ENCODE measurements at places on chromosomes 16 and 17.

DNA sequence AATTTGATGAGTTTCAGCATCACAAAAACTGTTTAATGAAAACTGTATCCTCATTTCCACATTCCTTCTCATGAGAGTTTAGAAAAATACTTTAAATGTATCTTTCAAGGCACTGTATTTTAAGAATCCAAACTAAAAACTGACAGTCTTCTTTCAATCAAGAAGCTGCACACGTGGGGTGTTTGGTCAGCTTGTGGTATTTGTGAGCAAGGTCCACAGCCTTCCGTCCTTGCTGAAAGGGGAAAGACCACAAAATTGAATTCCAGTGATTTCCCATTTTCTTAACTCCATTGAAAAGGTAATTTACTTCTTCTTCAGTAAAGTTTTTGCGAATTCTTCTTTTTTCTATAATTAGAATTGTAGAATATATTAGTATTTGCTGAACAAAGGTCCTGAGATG is 3.4 kb upstream of the DYNC1LI2 start:
- no peak for DNase-seq

DNA sequence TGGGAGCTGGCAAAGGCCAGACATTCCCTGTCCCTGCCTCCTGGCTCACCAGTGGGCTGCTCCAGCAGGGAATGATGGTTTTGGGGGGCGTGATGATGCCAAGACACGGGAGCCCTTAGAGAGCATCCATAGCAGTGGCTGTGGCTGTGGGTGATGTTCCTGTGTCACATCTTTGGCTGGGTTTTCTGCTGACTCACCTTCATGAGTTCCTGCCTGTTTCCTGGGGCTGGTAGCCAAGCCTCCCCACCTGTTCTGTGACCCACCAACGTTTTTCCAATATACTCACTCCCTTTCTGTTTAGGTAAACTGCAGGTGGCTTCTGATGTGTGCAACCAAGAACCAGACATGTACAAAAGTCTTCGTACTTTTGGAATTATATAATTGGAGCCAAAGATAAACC is 16.5 kb upstream of the NF1 start:
- DNase-seq, result no peak

GRCh38 chr16:75010427-75010826 is 11.6 kb downstream of the ZNRF1 start:
- DNase-seq, result no peak

DNA sequence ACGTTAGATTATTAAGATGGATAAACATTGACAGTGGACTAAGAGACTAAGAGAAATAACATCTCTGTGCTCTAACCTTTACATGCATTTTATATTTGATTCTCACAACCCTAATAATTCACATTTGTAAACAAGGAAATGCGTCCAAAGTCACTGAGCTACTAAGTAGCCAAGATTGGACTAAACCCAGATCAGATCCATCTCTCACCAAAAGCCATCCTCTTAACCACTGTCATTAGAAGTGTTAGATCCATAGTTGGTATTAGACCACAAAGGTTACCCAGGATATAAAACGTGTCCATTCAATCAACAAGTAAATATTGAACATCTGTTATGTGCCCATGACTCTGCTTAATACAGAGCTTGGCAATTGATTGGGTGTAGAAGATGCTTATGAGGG is 5.2 kb downstream of the HSD17B2 start:
- DNase-seq, result no peak

GRCh38 chr17:59010026-59010425 is 96.7 kb downstream of the TRIM37 start:
- DNase-seq, result no peak

DNA sequence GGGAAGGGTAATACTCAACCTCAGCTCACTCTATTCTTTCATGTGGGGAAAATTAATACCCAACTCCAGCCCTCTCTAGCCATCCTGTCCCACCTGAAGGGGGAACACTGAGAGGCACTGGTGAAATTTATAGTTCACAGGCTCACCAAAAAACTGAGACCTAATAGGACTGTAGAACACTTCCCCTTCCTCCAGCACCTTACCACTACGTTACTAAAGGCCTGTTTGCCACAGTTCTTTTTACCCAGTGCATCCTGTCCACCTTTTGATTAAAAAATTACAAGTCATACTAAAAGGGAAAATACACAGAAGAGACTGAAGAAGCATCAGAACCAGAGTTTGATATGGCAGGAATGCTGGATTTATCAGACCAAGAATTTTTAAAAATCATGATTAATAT is 26.0 kb downstream of the DHRS7B start:
- DNase-seq, result no peak

GRCh38 chr17:48567209-48567608 is 10.9 kb downstream of the HOXB4 start:
- no peak for DNase-seq

- no peak for DNase-seq
Observed at GRCh38 chr17:56510554-56511342, 82.8 kb upstream of the NOG start.

DNA sequence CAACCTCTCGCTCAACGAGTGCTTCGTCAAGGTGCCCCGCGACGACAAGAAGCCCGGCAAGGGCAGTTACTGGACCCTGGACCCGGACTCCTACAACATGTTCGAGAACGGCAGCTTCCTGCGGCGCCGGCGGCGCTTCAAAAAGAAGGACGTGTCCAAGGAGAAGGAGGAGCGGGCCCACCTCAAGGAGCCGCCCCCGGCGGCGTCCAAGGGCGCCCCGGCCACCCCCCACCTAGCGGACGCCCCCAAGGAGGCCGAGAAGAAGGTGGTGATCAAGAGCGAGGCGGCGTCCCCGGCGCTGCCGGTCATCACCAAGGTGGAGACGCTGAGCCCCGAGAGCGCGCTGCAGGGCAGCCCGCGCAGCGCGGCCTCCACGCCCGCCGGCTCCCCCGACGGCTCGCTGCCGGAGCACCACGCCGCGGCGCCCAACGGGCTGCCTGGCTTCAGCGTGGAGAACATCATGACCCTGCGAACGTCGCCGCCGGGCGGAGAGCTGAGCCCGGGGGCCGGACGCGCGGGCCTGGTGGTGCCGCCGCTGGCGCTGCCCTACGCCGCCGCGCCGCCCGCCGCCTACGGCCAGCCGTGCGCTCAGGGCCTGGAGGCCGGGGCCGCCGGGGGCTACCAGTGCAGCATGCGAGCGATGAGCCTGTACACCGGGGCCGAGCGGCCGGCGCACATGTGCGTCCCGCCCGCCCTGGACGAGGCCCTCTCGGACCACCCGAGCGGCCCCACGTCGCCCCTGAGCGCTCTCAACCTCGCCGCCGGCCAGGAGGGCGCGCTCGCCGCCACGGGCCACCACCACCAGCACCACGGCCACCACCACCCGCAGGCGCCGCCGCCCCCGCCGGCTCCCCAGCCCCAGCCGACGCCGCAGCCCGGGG is 1.3 kb downstream of the FOXC2 start:
- no peak for DNase-seq

GRCh38 chr17:31398381-31399311 is 7.2 kb downstream of the RAB11FIP4 start:
- DNase-seq, result no peak

DNA sequence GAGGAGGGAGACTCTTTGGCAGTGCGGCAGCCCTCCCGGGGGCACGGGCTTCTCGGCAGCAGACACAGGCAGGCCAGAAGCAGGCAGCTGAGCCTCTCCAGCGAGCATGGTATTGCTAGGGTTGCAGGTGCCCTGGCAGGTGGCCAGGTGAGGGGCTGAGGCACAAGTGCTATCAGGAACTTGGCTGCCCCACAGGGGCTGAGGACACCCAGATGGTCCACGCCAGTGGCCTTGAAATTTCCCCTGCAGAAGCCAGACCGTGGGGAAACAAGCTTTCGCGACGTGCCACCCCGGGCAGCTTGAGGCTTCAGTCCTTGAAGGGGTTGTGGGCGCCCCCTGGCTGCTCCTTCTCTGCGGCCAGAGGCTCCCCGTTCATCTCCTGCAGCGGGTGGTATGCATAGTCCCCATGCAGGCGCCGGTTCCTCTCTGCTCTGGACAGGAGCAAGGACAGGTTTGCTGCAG is 8.5 kb downstream of the NAGPA start:
- DNase-seq, result no peak

DNA sequence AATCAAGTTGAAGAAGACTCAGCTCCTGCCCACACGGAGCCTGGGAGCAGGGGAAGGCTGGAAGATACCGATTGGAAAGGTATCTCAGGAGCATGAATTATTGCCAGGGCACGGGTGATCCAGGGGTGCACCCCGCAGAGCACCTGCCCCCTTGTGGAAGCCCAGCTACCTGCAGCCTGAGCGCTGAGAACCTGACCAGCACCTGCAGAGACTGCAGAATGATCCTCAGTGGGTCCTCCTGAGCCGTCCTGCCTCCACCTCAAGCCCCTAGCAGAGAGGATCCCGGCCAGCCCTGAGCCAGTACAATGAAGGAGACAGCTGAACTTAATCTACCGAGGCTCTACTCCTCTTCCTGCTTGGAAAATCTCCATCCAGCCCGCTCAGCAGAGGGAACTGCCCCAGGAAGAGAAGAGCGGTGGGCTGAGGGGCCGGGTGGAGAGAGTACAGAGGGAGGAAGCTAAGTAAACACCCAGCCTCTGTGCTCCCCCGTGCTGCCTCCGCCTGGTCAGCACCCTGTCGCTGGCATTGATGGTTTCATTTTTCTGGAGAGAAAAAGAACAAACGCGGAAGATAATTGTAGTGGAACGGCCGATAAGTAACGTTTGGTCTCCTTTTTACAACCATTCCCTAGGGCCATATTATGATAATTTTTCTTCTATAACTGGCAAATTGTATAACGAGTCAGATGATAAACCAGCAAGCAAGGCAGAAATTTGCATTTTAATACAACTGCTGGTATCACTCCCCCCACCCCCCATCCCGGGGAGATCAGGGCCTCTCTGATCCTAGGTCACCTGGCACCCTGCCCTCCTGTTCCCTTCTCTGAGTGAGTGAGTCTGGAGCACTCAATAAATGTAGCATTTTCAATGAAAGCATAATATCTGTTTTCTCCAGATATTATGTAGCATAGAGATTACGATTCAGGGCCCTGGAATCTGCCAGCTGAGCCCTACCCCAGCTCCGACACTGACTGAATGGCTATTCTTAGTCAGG is 204.5 kb upstream of the RPL38 start:
- peak; percentile 10 for DNase-seq

DNA sequence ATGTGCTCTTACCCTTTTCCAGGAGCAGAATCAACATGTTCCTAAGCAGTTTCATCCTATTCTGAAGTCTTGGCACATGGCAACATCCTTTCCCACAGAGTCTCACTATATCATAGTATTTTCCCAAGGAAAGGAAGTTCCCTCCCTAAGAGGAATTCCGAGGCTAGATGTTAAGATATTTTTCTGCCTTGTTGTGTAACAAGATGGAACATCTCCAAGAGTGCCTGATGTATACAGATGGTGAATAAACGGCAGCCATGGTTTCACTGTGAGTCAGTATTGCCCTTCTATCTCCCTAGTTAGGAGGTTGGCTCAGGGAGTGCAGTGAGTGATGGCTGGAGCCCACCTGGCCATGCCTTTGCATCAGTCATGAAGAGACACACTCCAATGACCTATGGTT is 48.2 kb downstream of the SPACA3 start:
- DNase-seq, result no peak

DNA sequence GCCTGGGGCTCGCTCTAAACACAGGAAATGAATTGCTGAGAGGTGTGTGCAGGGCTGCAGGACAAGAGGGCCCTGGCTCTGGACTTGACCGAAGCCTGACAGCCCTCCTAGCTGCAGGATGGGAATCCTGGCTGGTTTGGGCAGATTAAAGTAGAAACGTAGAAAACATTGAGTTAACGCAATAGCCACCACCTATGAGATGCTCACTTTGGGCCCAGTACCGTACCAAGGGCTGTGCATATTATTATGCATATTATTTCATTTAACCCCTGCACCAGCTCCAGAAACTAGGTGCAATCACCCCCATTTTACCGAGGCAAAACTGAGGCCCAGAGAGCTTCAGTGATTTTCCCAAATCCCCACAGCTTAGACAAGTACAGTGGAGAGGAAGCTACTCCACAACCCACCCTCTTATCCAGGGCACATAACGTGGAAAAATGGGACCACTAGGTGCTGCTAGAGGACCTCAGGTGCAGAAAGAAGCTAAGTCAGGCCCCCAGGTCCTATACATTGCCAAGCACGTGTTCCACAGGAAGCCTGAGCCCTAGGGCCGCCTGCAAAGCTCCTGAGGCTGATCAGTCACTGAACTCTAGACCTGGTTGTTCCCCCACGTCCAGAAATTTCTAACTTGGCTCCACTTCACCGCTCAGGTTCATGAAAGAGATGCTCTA is 79.2 kb downstream of the MYH11 start:
- DNase-seq, result no peak

DNA sequence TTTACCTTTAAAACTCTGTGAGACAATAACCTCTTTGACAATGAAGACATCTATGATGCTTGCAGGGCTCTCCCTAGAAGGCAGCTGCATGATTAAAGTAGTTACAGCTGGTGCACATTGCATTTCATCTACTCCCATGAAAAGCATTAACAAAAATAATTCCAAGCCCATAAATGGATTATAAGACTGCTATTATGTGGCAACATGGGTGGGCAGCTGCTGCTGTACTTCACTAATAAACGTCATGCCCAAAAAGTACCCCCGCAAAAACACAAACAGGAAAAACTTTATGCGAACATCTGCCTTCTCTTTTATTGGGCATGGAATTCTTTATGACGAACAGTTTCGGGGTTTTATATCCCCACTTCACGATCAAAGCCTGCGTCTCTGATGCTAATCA is 224.9 kb downstream of the CA10 start:
- no peak for DNase-seq

DNA sequence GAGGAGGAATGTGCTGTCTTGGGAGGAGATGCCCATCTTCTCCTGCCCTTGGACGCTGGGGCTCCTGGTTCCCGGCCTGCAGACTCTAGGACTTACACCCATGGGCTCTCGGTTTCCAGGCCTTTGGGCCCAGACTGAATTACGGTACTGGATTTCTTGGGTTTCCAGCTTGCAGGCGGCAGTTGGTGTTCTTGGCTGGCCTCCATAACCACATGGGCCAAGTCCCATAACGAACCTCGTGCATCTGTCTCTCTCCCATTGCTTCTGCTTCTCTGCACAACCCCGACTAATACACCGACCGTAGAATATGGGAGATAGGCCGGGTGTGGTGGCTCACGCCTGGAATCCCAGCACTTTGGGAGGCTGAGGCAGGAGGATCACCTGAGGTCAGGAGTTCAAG is 162.6 kb downstream of the SDK2 start:
- DNase-seq, result no peak

DNA sequence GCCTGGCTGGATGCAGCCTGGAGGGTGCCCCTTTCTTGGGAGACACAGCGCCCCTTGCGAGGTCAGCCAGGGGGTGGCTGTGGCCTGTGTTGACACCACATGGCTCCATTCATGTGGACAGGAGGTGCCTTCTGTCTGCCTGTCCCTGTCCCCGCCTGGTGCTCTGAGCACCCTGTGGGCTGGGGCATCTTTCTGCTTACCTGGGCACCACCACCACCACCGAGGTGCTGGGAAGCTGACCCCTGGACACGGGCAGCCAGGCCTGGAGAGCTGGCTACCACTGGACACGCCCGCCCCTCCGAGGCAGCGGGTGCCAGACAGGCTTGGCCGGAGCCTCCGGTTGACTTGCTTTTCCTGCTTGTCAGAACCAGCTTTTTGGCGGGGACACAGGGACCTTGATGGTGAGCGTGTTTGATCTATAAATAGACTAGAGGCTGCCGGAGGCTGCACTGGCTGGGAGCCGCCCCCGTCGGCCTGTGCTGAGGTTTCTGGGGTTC is 121.3 kb upstream of the GSE1 start:
- DNase-seq, result no peak

- no peak for DNase-seq
Observed at GRCh38 chr16:88883946-88884345, 17.5 kb upstream of the PABPN1L start.

- no peak for DNase-seq
Observed at GRCh38 chr16:79882340-79883005, 281.9 kb upstream of the MAF start.

- no peak for DNase-seq
Observed at GRCh38 chr16:86480444-86480843, 29.9 kb upstream of the FOXF1 start.

Data from stimulated activated CD8-positive, alpha-beta memory T cell treated with anti-CD3 and anti-CD28 coated beads, Interleukin-4, amount 100 ng/mL, for 1 hour (primary cell).